ENCODE measurements at places on chromosomes 2 and 18.

- peak; percentile 30 for DNase-seq
Observed at GRCh38 chr18:25446972-25447371, 95.0 kb upstream of the ZNF521 start.

GRCh38 chr2:212990697-212991096 is 160.7 kb downstream of the IKZF2 start:
- no peak for DNase-seq

- DNase-seq: no peak
Observed at GRCh38 chr2:46644690-46645385, 165.5 kb downstream of the TMEM247 start.

GRCh38 chr2:121595012-121595891 is 54.0 kb downstream of the CLASP1 start:
- no peak for DNase-seq

DNA sequence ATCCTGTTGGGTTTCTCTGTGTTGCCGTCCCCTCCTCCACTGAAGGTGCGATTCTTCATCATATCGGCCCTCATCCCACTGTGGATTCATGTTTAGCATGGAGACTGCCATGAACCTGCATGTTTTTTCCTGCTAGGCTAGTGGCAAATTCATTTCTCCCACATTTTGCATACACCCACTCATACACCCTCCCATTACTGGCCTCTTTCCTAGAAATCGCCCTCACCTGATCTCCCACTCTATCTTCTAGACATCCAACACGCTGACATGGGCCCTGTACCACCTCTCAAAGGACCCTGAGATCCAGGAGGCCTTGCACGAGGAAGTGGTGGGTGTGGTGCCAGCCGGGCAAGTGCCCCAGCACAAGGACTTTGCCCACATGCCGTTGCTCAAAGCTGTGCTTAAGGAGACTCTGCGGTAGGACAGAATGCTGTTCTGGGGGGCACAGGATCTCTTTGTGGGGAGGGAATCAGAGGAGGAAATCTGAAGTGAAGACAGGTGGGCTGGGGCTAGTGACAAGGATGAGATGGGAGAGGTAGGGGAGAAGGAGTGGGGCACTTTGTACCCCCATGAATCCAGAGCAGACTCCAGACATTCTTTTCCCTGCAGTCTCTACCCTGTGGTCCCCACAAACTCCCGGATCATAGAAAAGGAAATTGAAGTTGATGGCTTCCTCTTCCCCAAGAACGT is 17.7 kb downstream of the PRKAG3 start:
- DNase-seq: no peak

GRCh38 chr2:74502720-74503505 is 3.5 kb upstream of the LBX2 start:
- DNase-seq: peak; percentile 46

- DNase-seq: no peak
Observed at GRCh38 chr2:73852020-73852419, 23.3 kb downstream of the STAMBP start.

GRCh38 chr2:8505311-8505920 is 176.4 kb upstream of the ID2 start:
- no peak for DNase-seq

All from GDM1 (cell line).